CD4-positive, alpha-beta T cell treated with Interleukin-2 at 100 ng/mL for 4 hours (primary cell): ENCODE measurements at places on chromosomes 2 and 18.

GRCh38 chr2:141557329-141558095 is 573.3 kb downstream of the LRP1B start:
- DNase-seq, result no peak

- no peak for DNase-seq
Observed at GRCh38 chr2:67515056-67515455, 117.9 kb downstream of the ETAA1 start.

DNA sequence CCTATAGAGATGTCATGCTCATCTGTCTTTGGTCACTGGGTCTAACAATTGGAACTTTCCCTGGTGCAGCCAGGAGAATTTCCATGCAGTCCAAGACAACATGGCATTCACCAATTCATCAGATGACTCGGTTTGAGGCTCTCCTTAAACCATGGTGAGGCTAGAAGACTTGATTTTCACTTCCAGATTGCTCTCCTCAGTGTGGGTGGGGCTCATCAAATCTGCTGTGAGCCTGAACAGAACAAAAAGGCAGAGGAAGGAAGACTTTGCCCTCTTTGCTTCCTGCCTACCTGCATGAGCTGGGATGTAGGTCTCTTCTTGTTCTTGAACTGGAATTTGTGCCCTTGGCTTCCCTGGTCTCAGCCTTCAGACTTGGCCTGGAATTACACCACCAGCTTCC is 203.4 kb upstream of the TRIB2 start:
- DNase-seq, result no peak

- DNase-seq, result no peak
Observed at GRCh38 chr2:44743473-44743872, 198.0 kb upstream of the SIX3 start.

- DNase-seq, result no peak
Observed at GRCh38 chr2:96701636-96702035, 38.2 kb downstream of the LMAN2L start.

DNA sequence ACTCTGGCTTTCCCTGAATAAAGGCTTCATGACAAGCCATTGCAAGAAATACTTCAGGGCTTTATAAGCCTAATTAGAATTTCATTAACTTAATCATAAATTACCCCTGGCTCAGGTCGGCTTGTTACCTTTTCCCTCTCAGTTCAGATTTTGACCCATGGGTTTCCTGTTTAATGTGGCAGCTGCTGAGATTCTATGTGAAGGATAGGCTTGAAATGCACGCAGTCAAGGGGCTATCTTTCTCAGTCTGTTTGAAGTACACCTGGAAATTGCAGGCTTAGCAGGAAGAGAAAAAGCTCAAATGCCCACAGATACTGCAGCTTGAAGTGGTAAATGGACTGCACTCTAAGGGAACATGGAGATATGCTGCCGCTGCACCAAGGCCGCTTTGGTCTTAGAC is 49.4 kb downstream of the CAVIN2 start:
- no peak for DNase-seq

- DNase-seq, result no peak
Observed at GRCh38 chr2:133942398-133942797, 311.5 kb upstream of the MGAT5 start.

DNA sequence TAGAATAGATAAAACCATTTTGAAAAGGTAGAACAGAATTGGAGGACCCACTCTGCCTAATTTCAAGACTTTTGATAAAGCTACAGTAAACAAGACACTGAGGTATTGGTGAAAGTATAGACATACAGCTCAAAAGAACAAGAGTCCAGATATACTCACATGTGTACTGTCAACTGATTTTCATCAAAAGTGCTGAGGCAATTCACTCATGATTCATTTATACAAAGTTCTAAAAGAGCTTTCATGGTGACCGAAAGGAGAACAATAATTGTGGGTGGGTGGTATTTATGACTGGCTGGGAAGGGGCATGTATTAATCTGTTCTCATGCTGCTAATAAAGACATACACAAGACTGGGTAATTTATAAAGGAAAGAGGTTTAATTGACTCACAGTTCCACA is 7.3 kb downstream of the MAP4K3 start:
- DNase-seq, result no peak

- DNase-seq, result no peak
Observed at GRCh38 chr18:32881009-32881408, 108.2 kb upstream of the KLHL14 start.

GRCh38 chr2:161233858-161234431 is 73.7 kb downstream of the TANK start:
- no peak for DNase-seq

DNA sequence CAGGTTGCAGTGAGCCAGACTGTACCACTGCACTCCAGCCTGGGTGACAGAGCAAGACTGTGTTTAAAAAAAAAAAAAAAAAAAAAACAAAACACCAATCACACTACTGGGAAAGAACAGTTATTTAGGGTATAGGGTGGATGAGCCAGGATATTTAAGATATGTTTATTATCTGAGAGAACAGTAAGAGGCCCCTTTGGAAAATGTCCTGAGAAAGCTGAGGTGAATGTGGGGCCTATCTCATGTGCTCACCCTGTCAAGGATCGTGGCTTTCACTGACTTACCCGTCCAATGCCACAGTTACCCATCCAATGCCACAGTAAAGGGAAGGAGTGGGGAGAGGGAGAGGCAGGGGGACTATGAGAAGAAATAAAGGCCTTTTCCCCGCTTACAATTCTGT is 19.9 kb upstream of the ENOSF1 start:
- no peak for DNase-seq

- no peak for DNase-seq
Observed at GRCh38 chr18:42854558-42854957, 260.9 kb downstream of the RIT2 start.
